H9 (cell line): ENCODE measurements at places on chromosomes 2 and 18.
A peak's percentile ranks its signal among the peaks of the same experiment; 100 is the strongest.

- no peak for DNase-seq
These were observed 588.4 kb downstream of the SLC4A3 start for GRCh38 chr2:220215785-220216184.

GRCh38 chr2:84856787-84857186, 24.1 kb downstream of the TRABD2A start:
- no peak for DNase-seq

DNA sequence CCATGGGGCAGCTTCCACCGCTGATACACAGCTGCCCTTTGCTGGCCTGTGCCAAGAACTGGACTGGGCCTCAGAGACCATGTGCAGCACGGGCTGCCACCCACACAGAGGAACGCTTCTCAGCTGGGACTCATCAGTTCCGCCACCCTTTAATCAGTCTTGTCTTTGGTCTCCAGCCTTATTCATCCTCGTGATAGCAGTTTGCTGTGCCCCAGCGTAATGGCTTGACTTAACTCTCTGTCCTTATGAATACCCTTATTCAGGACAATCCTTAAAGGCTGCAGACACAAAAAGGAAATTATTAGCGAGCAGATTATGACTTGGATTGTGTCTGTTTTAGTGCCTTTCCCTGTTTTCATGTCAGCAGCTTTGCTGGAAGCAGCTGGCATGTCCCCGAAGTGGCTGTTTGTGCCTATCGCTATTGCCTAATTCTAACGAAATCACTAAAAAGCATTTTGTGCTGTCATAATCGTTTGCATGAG, 108.9 kb upstream of the DAPL1 start:
- no peak for DNase-seq

- DNase-seq: no peak
These were observed 42.5 kb downstream of the ZEB2 start for GRCh38 chr2:144477281-144477956.

DNA sequence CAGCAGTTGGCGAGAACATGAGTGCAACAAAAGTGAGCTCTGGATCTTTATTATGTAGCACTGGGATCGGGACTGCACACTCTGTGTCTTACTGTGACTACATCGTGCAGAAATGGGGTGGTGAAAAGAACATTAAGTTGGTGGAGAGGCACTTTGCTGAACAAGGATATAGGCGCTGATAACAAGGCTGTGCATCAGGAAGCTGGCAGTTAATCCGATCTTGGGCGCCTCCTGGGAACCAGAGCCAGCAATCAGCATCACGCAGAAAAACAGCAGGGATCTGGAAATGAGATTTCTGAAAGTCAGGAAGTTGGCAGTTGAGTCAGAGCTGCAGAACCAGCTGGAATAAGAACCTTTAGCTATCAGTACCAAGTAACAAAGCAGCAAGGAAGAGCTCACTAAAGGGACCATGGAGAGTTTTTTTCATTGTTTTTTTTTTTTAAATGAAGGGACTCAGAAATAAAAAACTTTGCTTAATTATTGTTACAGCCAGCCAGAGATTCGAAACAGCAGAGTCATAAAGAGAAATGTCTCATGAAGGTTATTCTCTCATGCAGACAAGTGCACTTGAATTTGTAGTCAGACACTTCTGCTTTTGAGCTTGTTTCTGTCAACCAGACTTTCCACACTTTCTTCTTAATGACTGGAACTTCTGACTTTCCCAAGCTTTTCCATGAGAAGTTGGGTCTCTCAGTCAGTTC, 22.8 kb upstream of the MYO3B start:
- peak; percentile 54 for DNase-seq

GRCh38 chr2:70977605-70978205, 725 bp upstream of the ANKRD53 start:
- no peak for DNase-seq

DNA sequence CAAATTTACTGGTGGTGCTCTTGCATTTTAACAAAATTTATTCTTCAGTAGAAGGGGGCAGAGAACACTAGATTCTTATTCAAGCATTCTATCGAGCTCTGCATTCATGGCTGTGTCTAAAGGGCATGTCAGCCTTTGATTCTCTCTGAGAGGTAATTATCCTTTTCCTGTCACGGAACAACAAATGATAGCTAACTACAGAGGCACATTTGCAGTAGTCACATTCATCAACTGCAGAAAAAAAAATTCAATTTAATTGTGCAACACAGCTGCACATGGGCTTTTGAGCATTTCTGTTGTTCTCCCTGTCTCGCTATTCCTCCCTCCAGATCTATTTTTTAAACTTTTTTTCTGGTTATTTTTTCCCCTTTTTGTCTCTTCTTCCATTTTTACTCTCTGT, 13.0 kb upstream of the DLX1 start:
- DNase-seq: no peak

DNA sequence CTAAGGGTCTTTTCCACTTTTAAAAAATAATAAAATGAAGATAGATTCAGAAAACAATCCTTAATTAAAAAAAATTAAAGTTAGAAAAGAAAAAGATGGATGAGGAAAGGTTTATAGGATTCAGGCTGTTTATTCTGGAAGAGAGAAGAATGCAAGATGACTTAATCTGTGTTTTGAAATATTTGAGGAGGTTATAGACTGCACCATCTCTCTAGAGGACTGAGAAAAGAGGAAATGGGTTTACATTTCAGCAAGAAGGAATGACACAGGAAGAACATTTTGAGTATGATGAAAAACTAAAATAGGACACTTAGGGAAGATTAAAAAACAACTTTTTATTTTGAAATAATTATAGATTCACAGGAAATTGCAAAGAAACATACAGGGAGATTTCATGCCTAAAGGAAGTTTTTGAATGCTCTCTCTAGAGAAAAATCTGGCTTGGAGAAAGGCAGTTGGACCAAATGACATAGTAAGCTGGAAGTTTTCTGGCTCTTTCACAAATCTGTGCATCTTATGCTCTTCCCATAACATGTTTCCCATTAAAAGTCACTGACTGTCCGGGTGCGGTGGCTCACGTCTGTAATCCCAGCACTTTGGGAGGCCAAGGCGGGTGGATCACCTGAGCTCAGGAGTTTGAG, 75.0 kb downstream of the CERS6 start:
- no peak for DNase-seq

- DNase-seq: no peak
These were observed 76.6 kb downstream of the NEB start for GRCh38 chr2:151657667-151658076.

- no peak for DNase-seq
These were observed 30.8 kb upstream of the CCL20 start for GRCh38 chr2:227782804-227783203.

DNA sequence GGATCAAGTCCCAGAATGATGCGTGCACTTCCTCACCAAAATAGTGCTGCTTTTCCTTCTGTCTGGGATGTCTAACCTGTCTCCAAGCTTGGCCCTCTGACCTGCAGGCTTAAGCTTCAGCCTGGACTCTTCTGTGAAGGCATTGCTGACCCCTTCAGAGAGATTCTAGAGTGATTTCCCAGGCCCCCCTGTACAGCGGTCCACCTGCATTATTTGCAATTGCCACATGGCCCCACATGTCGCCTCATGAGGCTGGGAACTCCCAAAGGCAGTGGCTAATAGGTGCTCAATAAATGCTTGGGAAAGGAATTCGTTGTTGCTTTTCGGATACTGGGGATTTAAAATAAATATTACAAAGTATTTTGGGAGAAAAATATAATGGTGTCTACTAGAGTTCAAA, 32.3 kb upstream of the MEP1B start:
- DNase-seq: no peak

- no peak for DNase-seq
These were observed 1169.6 kb upstream of the CRIM1 start for GRCh38 chr2:35185861-35186412.

GRCh38 chr2:191296083-191297006, 51.1 kb downstream of the MYO1B start:
- DNase-seq: no peak

DNA sequence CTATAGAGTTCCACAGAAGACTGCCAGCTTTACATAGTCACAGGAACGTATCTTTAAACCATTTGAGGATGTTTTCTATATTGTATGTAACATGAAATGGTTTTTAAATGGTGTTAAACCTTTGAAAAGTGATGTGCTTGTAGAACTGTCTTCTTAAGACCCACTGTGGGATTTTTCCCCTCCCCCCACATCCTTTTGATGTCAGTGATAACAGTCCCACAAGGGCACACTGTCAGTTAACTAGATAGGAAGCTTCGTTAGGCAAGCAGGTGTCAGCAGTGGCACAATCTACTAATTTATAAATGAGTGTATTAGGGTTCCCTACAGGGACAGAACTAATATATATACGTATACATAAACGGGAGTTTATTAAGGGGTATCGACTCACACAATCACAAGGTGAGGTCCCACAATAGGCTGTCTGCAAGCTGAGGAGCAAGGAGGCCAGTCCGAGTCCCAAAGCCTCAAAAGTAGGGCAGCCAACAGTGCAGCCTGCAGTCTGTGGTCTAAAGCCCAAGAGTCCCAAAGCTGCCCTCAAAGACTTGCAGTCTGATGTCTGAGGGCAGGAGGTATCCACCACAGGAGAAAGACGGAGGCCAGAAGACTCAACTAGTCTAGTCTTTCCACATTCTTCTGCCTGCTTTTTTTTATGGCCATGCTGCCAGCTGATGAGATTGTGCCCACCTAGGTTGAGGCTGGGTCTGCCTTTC, 23.8 kb upstream of the HNRNPLL start:
- no peak for DNase-seq

GRCh38 chr2:114968748-114969400, 526.4 kb downstream of the DPP10 start:
- no peak for DNase-seq

DNA sequence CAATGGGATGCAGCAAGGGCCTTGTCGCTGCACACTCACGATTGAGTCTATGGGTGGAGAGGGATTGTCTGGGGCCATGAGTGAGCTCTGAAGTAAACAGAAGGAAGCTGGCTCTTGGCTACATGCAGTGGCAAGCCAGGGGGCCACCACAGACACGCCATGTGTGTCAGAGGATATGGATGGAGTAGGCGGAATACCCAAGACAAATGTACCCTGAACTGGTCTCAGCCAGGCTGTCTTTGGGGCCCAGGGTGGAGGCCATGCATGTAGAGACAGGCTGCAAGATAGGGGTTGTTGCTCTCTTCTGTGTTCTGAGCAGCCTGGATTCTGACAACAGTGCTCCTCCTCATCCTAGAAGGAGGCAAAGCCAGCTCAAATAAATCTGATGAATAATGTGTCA, 24.0 kb upstream of the ITGA6 start:
- no peak for DNase-seq

DNA sequence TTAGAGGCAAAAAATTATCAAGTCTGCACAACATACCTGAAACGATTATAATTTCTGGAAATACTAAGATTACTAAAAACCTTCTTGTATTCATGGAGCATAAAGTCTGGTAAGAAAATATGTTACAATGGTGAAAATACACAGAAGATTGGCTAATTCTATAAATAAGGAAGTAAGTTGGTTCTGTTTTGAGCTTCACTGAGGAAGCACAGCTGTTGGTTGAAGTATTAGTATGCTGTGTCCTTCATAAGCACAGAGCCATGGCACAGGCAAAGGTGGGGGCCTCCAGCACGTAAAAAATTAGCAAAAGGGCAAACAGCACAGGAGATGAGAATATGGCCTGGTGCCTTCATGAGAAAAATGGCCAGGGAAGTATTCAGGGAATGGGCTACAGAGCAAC, 40.4 kb upstream of the ANKRD62 start:
- no peak for DNase-seq

DNA sequence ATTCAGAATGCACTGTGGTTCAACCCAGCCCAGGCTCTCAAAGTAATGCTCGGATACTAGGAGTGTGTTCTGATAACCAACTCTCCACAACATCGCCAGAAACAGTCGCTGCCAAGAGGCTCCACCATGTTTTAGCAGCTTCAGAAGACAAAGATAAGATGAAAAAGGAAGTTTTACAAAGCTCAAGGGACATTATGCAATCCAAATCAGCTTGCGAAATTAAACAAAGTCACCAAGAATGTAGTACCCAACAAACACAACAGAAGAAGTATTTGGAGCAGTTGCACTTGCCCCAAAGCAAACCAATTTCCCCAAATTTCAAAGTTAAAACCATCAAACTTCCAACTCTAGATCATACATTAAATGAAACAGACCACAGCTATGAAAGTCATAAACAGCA, 360.9 kb downstream of the XIRP2 start:
- DNase-seq: no peak

DNA sequence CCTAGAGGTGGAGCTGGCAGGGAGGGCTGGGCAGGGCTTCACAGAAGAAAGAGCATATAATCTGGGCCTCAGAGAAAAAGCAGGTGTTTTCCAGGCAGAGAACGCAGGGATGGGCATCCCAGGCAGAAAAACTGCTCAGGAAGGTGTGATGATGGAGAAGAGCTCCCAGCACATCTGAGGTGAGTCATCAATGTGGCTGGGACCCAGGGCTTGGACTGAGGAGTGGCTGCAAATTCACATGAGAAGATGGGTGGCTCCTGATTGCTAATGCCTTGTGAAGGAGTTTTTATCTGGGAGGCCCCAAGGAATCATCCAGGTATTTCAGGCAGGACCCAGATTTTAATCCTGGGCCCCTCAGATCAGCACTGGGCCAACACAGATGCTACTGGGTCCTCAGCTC, 10.2 kb downstream of the IL1F10 start:
- no peak for DNase-seq

GRCh38 chr2:425947-426346, 138.1 kb upstream of the ALKAL2 start:
- DNase-seq: no peak

GRCh38 chr2:2698182-2699120, 367.4 kb upstream of the MYT1L start:
- no peak for DNase-seq

- no peak for DNase-seq
These were observed 9.6 kb downstream of the ICA1L start for GRCh38 chr2:202861987-202862386.

GRCh38 chr2:138269765-138270164, 231.8 kb upstream of the SPOPL start:
- no peak for DNase-seq

DNA sequence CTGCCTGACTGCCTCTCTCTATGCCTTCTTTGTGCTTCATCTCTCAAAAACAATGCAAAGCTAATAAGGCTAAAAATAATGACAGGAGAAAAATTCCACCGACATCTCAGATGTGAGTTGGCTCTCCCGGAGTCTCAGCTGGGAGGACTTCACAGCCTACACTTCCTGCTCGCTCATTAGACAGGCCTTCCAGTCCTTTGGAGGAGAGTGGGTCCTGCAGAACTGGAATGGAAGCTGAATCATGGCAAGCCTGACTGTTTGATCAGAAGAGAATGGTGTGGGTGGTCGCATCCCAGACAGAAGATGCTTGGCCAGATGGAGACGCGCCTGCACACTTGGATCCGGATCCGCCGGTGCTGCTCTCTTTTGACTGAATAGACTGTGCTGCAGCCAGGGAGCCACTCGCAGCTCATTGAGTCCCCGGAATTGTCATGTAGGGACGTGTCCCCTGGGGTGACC, 49.7 kb downstream of the TRIB2 start:
- DNase-seq: no peak

GRCh38 chr2:39306626-39307025, 62.9 kb upstream of the CDKL4 start:
- no peak for DNase-seq

- DNase-seq: no peak
These were observed 298.9 kb upstream of the NCKAP5 start for GRCh38 chr2:133867166-133867565.

- peak; percentile 52 for DNase-seq
These were observed 332.1 kb downstream of the AGPS start for GRCh38 chr2:177724398-177725287.

GRCh38 chr18:35811896-35812295, 160.6 kb upstream of the RMP24 start:
- no peak for DNase-seq
